ENCODE measurements at places on chromosomes 2 and 18.

DNA sequence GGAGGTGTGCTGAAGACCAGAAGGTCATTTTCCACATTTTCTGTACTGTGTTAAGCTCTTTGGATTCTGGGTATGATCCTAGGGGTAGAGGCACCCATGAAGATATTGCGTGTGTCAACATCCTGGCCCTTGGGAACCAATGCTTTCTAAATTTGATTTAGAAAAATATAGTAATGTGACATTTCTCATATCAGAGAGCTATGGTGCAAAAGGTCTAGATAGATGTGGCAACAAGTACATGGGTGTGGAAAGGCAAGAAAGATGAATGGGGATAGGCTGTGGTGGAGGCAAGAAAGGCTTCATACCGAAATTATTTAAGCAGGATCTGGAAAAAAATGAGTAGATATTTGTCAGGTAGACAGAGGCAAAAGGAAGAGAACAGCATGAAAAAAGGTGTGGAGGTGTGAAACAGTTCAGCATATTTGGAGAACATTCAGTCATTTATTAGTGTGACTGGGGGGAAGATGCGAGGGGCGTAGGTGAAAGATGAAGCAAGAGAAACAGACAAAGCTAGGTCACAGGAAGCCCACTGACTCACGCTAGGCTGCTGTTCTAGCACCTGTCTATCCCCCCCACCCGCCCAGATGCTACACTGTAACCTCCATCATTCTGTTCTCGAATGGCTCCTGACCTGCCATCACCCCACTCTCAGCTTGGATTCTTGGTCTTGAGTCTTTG is 11.7 kb downstream of the DOK1 start:
- no peak for DNase-seq

GRCh38 chr2:171602352-171602751 is 80.1 kb downstream of the CYBRD1 start:
- DNase-seq, result no peak

GRCh38 chr2:168694173-168694572 is 108.3 kb upstream of the NOSTRIN start:
- no peak for DNase-seq

DNA sequence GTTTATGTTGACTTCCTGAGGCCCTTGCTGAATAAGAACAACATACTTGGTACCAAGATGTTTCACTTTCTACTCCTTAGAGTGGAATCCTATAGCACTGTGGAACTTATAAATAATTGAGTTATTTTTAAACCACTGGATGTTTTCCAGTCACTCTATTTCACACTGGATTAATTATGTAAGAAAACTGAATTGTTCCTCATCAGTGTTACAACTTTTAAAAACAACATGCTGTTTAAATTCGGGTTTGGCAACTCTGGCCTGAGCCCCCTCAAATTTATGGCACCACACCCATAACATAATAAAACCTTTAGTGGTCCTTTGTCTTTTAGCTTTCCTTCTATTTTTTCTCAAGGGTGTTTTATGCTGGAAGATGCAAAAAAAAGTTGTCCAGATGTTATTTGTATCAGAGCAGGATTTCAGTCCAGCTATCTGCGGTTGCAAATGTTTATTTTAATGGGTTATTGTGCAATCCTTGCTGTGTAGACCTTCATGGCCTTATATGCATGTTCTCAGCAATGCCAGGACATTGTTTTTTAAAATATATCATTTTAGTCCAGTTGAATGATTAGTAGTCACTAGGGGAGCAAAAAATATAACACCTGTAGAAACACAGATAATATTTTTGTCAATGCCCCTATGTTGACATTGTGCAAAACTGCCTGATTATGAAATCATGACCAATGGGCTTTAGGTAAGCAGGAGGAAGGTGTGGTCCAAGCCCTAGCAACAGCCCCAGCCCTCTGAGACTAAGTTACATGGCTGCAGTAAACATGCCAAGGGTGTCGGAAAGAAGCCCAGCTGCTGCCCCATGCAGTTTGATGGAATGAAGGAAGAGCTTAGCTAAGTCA is 638.0 kb upstream of the ZEB2 start:
- DNase-seq, result no peak

GRCh38 chr2:36609507-36609906 is 11.5 kb upstream of the FEZ2 start:
- no peak for DNase-seq

DNA sequence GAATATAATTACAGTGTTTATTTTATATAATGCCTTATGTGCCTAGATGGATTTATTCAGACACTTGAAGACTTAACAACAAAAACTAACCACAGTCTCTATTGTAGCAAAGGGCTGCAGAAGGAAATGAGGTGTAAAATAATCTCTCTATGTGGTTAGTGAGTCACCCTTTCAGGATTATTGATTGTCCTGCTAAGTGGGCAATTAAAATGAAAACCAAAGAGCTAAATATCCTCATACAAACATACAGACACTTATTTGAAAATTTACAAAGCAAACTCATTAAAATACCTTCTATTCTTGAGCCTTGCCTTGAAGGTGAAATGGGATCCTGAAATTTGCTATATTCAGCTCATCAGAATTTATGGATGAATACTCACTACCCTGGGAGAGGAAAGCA is 27.7 kb upstream of the DCC start:
- no peak for DNase-seq

GRCh38 chr2:159251296-159252173 is 35.0 kb downstream of the WDSUB1 start:
- no peak for DNase-seq

GRCh38 chr2:187917535-187917934 is 363.3 kb upstream of the TFPI start:
- no peak for DNase-seq

GRCh38 chr2:131557558-131558321 is 30.1 kb downstream of the CCDC74A start:
- no peak for DNase-seq

GRCh38 chr2:96399342-96400048 is 63.9 kb downstream of the NCAPH start:
- no peak for DNase-seq

GRCh38 chr18:36903215-36903928 is 74.4 kb downstream of the KIAA1328 start:
- no peak for DNase-seq

GRCh38 chr18:45733535-45733934 is 9.6 kb downstream of the SLC14A1 start:
- DNase-seq, result no peak

Data from ecto neural progenitor cell (in vitro differentiated cells).